NCI-H1417 (cell line): ENCODE measurements at places on chromosomes 1 and 21.

- no peak for DNase-seq
Observed at GRCh38 chr1:42740851-42741580, 980 bp upstream of the CLDN19 start.

- no peak for DNase-seq
Observed at GRCh38 chr1:231070758-231071444, 30.8 kb upstream of the FAM89A start.

DNA sequence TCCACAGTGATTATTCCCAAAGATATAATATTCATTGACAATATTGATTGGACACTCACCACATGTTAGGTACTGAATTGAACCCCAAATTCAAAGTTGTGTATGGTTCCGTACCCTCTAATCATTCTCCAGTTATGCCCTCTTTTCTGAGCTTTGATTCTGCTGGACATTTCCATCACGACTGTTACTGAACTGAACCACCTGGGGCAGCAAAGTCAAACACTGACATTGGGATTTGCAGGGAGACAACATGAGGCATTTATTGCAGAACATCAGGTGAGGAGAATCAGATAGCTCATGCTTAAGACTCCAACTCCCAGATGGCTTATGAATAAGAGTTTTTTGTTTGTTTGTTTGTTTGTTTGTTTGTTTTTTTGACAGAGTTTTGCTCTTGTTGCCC, 420.9 kb downstream of the DISC1 start:
- DNase-seq, result no peak

- no peak for DNase-seq
Observed at GRCh38 chr1:180527101-180527669, 24.8 kb upstream of the ACBD6 start.

- DNase-seq, result no peak
Observed at GRCh38 chr1:31302709-31303441, 6.0 kb downstream of the ZCCHC17 start.
